ENCODE measurements at places on chromosomes 1 and 21.

DNA sequence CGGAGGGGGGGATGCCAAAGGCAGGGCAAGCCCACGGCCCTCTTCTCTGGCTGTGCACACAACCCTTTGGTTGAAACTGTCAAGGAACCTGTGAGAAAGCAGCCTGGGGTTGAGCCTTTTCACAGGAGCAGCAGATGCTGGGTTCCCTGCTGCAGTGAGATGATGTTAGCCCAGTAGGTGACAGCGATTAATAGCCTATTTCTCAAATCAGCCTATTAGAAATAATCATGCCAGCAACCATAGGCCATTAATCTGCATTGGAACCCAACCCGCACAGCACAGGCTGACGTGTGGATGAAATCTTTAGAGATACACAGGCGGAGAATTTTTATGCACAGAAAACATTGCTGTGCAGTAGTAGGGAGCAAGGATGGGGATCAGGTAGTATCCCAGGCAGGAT lies 637.5 kb downstream of the AJAP1 start:
- DNase-seq: no peak

DNA sequence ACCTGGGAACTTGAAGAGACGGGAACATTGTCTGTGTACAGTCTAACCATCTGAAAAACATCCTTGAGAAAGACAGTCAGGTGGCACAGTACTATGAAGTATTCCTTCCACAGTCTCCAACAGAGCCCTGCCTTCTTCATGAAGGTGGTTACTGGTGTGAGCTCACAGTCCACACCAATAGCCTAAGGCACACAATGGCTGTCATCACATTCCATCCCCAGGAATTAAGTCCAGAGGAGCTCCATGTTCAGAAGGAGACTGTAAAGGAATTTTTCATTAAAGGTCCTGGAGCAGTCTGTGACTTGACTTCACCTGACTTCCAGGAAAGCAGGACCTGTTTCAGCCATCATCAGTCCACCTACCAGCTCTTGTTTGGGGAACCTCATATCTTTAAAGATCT lies 180.2 kb downstream of the C1orf21 start:
- DNase-seq: no peak

GRCh38 chr1:58881471-58881994 lies 97.7 kb upstream of the JUN start:
- peak; percentile 84 for DNase-seq

- DNase-seq: no peak
Measured at GRCh38 chr1:47485817-47486216, 48.0 kb downstream of the FOXD2 start.

- no peak for DNase-seq
Measured at GRCh38 chr1:207951652-207952051, 40.7 kb upstream of the CD34 start.

- DNase-seq: peak; percentile 50
Measured at GRCh38 chr1:119582801-119583200, 65.3 kb downstream of the ZNF697 start.

DNA sequence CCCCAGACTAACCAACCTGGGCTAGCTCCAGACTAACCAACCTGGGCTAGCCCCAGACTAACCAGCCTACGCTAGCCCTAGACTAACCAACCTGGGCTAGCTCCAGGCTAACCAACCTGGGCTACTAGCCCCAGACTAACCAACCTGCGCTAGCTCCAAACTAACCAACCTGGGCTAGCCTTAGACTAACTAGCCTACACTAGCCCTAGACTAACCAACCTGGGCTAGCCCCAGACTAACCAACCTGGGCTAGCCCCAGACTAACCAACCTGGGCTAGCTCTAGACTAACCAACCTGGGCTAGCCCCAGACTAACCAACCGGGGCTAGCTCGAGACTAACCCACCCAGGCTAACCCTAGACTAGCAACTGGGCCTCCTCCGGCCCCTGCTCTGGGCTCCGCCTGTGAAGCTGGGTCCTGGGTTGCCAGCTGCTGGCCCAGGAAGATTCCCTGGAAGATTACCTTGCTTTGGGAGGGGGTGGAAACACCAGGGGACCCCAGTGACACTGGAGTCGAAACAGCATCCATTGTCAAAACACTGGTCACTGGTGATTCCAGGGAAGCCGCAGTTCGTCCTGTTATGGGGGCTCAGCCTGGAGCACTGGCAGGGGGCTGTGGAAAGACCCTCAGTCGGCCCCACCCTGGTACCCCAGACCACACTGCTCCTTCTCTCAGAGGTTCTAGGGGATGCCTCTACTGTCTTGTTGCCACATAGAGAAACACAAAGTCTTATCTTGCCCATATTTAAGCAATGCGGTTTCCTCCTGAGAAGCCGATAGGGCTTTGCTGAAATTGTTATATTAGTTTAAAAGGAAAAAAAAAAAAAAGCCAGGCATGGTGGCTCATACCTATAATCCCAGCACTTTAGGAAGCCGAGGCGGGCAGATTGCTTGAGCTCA lies 1.1 kb downstream of the TFF2 start:
- DNase-seq: no peak

DNA sequence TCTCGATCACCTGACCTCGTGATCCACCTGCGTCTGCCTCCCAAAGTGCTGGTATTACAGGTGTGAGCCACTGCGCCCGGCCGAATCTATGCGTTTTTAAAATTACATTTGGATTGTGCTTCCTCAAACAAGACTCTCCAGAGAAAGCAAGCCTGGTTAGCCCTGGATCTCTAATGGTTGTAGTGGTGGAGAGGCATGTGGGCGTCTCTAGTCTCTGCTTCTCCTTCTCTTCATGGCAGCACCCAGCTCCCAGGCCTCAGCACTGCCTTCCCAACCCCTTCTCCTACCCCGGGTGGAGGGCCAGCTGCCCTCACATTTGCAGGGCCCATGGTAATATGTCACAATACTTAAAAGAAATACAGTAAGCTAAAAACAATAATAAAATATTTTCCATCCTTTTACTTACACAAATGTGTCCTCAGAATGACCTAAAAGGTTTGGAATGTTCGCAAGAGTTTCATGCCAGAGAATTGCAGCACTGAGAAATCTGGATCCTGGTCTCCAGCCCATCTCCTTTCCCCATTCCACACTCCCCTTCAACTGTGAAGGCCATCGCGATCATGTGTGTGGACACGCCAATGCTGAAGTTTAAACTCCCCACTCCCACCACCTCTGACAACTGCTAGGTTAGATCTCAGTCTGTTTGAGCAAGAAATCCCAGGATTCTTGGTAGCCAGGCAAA lies 7.0 kb downstream of the OR14I1 start:
- DNase-seq: no peak

- DNase-seq: no peak
Measured at GRCh38 chr1:110134050-110134595, 16.2 kb upstream of the SLC6A17 start.

DNA sequence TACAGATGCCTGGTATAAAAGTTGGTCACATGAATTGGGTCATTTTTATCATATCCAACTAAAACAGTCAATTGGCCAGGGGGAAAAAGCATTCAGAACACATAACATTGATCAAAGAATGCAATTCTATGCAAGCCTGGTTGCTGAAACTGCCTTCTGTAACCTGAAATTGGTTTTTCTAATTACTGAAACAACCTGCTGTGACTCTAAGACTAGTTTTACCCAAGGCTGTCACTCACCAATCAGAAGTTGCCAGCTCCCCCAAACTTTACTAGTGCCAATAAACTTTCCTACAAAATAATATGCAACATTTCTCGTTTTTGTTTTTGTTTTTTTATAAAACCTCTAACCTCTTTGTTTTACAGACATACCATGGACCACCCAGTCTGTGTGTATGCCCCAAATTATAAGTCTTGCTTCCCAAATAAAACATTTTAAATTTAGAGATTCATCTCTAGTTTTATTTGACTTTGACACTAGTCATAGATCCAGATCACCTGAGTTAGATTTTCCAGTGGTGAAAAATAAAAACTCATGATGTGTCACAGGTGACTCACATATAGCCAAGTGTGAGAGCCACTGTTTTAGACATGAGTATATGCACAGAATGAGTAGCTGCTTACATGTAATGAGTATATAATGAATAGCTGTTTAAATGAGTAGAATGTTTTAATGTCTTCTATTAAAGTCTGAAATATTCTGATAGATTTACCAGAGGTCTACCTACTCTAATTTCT lies 64.2 kb upstream of the CR2 start:
- DNase-seq: peak; percentile 57

GRCh38 chr1:172970186-172970585 lies 80.6 kb downstream of the TNFSF18 start:
- no peak for DNase-seq

DNA sequence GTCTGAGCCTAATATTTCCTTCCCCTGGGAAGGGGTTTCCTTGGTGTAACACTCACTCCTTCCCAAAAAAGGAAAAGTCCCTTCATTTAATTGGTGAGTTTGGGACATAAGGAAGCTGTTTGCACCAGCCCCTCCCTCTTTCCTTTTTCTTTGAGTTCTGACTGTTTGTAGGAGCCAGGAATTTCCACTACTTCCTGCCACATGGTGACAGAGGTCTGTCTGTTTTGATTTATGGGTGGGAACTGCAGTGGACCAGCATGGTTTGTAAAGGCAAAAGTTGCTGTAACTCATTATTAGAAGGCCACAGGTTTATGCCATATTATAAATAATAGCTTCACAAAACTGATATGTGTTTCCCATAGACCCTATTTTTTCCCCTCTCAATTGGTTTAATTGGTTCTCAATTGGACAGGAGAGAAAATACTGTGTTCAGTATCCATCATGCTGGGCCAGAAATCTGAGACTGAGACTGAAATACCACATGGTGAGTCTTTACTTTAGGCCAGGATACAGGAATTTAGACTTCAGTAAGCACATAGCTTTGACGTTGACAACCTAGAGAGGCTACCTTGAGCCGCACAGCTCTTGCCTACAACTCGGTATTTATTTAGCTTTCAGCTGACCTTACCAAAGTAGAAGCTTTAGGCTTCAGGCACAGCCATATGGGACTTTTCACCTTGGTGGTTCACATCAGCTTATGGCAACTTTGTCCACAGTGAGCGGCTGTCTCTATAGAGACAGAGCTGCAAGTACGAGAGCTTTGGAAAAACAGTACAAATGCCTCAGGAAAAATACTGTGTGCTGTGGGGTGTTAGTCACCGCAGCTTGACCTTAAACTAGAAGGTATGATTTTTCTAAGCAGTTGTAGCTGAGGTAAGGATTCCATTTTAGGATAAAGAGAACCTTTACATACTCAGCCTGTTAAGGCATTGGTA lies 40.0 kb upstream of the RGS7 start:
- DNase-seq: no peak

DNA sequence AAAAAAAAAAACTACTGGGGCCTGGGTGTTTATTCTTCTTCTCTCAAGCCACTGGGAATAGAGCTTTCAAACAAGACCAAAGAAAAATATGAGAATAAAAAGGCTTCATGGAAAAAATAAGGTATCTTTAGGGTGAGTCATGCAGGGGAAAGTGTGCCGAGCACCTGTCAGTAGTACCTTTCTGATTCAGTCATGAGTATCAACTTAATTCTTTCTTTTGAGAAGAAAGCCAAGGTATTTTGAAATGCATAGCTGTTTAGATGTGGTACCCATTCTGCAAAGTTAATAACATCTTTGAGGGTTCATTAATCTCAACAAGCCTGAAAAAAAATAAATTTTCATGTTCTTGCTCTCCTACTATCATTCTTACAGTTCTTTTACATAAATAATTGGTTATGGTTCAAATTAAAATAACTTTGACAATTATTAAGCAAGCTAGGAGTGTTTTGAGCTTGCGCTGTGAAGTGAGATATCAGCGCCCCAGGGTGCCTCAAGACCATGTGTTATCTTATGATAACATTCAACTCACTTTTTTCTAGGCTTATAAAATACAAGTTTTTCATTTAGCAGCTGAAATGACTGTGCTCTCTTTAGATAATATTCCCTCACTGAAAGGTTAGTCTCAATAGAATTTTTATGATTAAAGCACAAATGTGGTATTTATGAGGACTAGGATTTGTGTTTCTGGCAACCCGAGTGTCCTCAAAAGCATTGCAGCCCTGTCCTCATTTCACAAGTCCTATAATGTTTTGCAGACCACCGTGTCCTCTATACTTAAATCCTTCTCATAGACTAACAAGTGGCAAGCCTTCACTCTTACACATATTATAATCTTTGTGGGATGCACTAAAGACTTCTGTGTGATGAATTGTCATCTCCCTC lies 138.6 kb downstream of the SLC44A5 start:
- DNase-seq: no peak

- no peak for DNase-seq
Measured at GRCh38 chr21:32055305-32055704, 182.5 kb downstream of the HUNK start.

GRCh38 chr1:145951526-145951925 lies 6.3 kb downstream of the LIX1L start:
- DNase-seq: no peak

DNA sequence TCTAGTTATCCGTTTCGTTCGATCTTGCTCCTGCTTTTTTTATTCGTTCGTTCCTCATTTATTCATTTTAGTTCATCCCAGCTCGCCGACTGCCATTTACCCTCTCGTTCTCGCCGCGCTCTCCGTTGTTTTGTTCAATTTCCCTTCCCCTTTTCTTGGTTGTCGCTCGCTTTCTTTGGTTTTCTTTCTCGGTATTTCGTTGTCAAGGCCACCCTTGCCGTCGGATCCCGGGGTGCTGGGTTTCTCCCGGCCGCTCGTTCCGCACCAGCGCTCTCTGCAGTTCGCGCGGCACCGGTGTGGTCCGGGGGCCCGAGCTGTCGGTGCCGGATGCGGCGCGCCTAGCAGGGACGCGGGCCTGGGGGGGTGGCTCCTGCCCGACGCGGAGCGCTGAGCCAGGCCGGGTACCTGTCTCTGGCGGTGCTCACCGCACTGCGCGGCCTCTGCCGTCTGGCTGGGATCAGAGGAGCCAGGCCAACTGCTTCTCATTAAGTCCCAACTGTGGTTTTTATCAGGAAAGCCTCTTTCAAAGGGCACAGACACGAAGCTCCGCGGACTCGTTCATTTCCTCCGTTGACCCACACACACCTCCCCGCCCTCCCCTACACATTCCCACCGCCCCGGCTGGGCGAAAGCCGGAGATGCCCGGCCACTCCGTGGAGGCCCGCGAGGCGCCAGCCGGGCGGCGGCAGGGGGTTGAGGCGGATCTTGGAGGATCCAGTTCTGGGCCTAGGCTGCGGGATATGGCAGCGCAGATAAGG lies 1.6 kb downstream of the ALX3 start:
- no peak for DNase-seq

DNA sequence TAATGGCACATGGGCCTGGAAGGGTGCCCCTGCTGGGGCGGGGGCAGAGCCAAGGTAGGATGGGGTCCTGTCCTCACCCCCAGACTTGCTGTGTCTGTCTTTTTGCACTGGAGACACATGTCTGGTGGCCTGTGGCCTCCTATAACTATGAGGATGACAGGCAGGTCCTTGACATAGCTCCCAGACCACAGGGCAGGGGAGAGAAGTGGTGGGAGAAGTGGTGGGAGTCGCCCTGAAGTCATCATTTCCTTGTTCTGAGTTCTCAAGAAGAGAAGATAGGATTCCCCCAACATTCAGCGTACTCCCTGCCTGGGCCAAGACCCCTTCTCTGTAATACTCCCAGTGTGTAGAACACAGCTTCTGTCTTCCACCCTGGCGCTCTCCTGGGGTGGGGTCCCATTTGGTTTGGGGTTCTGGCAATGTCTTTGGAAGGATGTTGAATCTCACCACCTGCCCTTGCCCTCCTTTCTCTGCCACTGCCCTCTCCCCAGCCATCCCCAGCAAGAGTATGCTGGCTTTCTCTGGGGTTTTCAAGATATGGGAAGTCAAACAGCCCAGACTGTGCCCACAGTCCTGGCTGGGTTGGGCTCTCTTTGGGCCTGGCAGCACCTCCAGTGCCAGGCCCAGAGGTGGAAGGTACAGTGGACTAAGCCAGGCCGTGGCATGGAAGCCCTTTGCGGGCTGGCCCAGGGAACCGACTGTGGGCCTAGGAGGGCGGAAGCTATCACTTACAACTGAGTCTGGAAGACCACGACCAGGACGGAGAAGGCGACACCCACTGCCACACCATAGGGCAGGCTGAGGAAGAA lies 19.4 kb downstream of the SLC26A9 start:
- no peak for DNase-seq

- no peak for DNase-seq
Measured at GRCh38 chr1:246588159-246588721, 22.0 kb downstream of the CNST start.

All from ACHN (cell line).